ENCODE measurements at places on chromosomes 3 and 15.

DNA sequence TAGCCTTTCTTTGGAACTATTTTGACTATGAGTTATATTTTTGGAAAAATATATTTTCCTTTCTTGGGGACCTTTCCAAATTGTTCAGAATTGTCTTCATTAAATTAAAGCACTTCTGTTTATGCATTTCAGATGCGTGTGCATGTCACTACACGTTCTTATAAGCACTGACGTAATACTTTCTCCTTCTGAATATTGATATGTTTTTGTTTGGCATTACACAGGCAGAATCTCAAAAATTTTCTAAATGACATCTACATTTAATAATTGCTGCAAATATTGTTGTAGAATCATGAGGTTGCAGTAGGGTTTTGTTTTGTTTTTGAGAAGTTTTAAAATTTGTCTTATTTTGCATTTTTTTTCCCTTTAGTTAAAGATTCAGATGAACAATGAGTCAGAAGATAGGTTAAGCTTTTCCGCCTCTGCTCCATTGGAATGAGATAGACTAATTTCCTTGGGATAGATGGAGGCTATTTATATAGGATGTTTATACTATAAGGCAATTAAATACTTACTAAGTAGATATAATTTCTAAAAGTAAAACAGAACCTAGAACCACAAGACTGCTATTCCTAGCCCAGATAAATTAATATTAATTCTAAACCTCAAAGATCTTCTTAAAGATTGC, 110.8 kb downstream of the MBNL1 start:
- no peak for DNase-seq

- DNase-seq, result peak; percentile 68
Measured at GRCh38 chr15:99961011-99961441, 227.8 kb upstream of the LYSMD4 start.

- no peak for DNase-seq
Measured at GRCh38 chr15:85108136-85108535, 126.5 kb downstream of the PDE8A start.

GRCh38 chr3:148087601-148088371, 609.9 kb upstream of the AGTR1 start:
- DNase-seq, result no peak

DNA sequence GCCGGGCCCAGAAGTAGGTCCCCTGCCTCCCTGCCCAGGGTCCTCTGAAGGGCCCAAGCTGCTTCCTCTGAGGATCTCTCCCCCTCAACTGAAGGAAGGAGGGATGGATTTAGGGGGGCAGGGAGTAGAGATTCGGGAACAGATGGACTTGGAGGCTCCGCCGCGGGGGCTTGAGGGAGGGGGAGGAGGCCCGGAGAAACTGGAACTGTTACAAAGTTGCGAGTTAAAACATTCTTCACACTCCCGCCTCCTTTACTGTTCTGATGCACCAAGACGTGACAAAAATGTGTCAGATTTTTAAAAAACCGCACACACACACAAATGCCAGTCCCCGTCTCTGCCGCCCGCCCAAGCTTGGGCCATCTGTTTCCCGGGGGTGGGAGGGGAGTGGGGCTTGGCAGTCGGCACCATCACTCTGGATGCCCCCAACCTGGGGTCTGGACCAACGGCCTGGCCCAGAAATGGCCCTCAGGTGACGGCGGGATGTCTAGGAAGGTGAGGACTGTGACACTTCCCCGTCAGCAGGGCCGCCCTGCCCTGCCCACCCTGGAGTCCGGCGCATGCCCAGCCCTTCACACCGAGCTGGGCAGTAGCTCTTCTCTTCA, 25.0 kb upstream of the LINGO1 start:
- no peak for DNase-seq

GRCh38 chr3:43340403-43340802, 54.1 kb downstream of the SNRK start:
- DNase-seq, result no peak

- no peak for DNase-seq
Measured at GRCh38 chr3:101701696-101702634, 15.4 kb upstream of the RPL24 start.

DNA sequence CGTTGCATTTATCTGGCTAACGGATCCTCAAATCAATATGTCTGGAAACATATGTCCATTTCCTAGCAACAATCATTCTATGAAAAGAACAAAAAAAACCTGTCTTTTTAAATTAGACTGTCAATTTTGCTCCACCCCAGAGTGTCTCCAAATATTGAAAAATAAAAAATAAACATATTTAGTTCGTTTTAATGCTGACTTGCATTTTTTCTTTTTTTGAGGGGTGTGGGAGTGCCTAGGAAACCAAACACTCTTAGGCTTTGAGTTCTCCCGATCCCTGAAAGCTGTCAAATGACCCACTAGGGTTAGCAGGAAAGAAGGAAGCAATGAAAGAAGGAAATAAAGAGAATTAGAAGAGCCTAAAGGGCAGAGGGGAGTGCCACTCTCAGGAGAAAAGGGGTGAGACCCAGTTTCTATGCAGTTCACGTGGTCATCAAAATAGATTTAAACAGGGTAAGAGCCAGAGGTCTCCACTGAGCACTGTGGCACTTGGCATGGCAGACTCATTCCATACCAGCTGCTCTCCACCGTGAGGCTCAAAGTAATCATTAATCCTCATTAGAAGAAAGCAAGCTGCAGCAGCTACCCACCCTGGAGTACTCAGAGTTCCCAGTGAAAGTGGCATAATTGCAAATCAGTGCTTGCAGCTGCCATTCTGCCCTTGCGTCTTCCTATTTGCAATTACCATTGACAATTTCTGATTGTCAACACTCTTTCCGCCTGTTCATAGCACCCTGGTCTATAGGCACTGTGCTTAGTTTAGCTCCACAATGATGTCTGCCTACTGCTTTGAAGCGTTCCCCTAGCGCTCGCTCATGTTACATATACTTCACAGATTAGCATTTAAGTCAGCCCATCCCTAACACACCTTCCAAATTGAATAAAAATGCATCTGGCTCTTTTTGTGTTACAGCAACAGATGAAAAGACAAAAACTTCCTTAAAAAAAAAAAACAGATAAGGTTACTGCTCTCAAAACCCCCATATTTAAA, 32.3 kb downstream of the PDZRN3 start:
- peak; percentile 7 for DNase-seq

- no peak for DNase-seq
Measured at GRCh38 chr15:52546031-52546751, 17.5 kb upstream of the MYO5A start.
